ENCODE measurements at places on chromosomes 7 and 10.

DNA sequence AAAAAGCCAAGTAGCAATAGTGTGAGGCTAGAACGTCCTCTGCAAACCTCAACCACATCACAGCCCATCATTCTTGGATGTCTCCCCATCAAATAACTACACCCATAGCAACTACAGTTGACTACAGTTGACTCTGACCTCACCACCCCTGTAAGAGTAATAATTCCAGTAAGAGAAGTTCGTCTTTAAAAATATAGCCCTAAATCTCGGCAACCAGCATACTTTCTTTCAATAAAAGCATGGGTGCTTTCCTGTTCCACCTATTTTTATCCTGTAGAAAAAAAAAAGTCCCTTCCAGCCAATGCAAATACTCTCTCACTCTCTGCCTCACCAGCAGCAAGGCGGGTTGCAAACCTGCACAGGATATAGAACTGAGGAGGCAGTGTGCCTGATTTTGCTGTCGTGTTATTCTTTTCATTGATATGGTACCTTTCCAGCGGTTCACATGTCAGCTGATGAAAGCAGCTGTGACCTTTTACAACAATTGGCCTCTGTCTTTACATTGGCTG is 187.5 kb upstream of the NFE2L3 start:
- DNase-seq, result no peak

GRCh38 chr7:156680281-156680680 is 39.7 kb downstream of the RNF32 start:
- DNase-seq, result no peak

GRCh38 chr7:81029511-81029910 is 110.7 kb upstream of the SEMA3C start:
- no peak for DNase-seq

GRCh38 chr10:104345941-104346340 is 7.7 kb upstream of the ITPRIP start:
- DNase-seq, result no peak

DNA sequence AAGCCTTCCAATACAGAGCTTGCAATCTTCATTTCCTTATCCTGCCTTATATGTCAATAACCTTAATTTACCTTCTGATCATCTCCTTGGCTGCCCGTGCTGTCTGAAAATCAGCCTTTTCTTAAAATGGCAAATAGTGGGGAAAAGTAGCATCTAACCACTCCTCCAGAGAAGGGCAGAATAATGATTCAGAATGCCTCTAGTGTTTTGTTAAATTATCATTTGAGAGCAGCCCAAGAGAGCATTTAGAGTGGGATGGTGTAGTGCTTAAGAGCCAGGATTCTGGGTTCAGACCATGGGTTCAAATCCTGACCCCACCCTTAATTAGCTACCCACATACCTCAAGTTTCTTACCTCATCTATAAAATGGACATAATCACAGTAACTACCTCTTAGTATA is 4.6 kb upstream of the TMEM139 start:
- no peak for DNase-seq

DNA sequence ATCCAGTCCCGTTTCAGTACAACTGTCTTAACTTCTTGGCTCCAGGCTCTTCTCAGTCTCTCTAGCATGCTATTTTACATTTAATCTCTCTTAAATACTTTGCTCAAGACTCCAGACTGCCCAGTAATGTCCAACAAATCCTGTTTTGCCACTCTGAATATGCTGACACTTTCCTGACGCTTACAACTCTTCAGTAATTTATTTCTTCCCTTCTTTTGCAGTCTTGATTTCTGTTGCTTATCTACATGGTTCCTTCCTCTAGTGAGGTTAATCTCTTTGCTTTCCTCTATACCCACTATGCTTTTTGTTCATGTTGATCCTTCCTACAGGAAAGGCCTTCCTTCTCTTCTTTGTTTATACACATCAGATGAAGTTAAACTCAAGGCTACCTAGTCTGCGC is 23.7 kb downstream of the UMAD1 start:
- no peak for DNase-seq

- no peak for DNase-seq
Observed at GRCh38 chr10:97977673-97978072, 52.7 kb downstream of the CRTAC1 start.

Data from activated T-helper 1 cell treated with anti-CD3 and anti-CD28 coated beads, Interleukin-2, amount 50 U/mL, for 16 hours (primary cell).